ENCODE measurements at places on chromosomes 4 and X.

DNA sequence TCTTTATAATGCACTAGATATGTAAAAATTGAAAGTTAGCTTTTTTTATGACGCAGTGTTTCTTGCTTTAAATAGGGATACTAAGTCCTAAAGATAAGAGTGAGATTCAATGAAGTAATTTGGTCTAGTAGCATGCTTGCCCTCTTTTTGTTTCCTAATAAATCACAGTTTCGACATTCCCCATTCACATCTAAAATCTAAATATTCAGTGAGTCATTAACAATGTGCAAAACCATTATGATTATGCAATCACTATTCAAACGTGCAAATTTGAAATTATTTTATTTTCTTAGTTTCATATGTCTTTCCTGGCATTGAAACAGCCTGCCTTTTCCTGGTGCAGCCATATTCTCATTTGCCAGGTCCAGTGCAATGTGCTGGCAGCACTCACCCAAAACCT, 1350.5 kb upstream of the PABPC4L start:
- DNase-seq, result no peak

GRCh38 chr4:37542706-37543105, 143.5 kb downstream of the RELL1 start:
- DNase-seq, result no peak

DNA sequence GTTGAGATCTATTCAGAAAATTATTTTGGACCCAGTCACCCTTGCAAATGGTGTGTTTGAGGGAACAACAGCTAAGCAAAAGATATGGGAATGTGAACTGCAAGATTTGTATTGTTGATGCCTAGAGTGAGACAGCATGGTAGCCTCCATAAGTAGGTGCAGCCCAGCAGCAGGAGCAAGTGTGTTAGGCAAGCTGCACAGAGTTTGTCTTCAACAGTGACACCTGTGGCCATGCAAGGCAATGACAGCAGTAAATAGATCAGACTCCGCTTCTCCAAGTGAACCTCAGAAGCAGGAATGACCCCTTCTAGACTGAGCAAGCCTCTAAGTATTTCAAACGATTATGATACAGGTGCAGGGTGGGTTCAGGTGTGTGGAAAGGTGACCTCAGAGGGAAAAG, 133.4 kb upstream of the MSX1 start:
- no peak for DNase-seq

- no peak for DNase-seq
These were observed 694.2 kb upstream of the TENM3 start for GRCh38 chr4:181548873-181549575.

GRCh38 chr4:144703494-144703893, 57.5 kb downstream of the HHIP start:
- no peak for DNase-seq

- no peak for DNase-seq
These were observed 28.2 kb downstream of the ARSJ start for GRCh38 chr4:113951263-113951662.

DNA sequence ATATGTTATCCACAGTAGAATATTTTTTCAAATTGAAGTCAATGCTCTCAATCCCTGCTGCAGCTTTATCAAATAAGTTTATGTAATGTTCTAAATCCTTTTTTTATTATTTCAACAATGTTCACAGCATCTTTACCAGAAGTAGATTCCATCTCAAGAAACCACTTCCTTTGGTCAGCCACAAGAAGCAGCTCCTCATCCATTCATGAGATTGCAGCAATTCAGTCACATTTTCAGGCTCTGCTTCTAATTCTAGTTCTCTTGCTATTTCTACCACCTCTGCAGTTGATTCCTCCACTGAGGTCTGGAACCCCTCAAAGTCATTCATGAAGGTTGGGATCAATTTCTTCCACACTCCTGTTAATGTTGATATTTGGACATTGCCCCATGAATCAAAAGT, 2301.3 kb upstream of the TENM3 start:
- no peak for DNase-seq

DNA sequence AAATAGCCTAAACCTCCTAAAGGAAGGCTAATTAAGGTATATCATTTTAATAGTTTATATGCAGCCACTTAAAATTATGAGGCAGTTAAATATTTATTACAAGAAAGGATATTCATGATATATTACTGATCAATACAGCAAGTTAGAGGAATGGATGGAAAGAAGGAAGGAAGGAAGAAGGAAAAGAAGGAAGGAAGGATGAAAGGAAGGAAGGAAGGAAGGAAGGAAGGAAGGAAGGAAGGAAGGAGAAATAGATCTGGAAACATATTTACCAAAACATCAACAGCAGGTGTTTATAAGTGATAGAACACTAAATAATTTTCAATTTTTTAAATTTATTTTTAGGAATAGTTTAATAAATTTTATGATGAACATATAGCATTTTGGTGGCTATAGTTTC, 17.5 kb downstream of the SLC7A11 start:
- DNase-seq, result no peak

DNA sequence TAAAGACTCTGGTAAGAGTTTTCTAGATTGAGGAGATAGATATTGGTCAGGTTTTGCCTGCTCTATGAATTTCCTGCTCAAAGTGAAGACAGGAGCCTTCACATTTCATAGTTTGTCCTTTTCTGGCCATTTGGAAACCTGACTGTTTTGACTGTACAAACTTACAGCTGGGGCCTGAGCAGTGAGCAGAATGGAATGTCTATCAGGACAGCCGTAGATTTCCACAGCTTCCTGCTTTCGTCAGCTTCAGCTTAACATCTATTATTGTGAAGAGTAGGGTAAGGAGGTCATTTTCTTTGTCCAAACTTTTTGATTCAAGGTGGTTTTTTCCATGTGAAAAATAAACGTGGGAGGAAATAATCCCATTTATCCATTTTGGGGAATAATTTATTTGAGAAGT, 124.3 kb upstream of the DIPK2B start:
- no peak for DNase-seq
